ENCODE measurements at places on chromosomes 1 and 21. TPM values are rescaled to one million over a fixed set of nuclear protein-coding genes. Genes with fewer than 3 reads are reported as not detected.

Gene TNFRSF8
- 0.11 TPM for polyA plus RNA-seq

Gene PIAS3
- 79.5 TPM for polyA plus RNA-seq

Gene OLIG2
- polyA plus RNA-seq, result not detected

Gene COL24A1
- polyA plus RNA-seq, result 36.9 TPM

Gene GPR37L1
- polyA plus RNA-seq, result 0.14 TPM

Gene LDLRAD2
- 5.7 TPM for polyA plus RNA-seq

Gene LCE1E
- not detected for polyA plus RNA-seq

Gene ARMH1
- 6.3 TPM for polyA plus RNA-seq

Gene MAP10
- polyA plus RNA-seq, result 5.8 TPM

Gene FAM110D
- polyA plus RNA-seq, result 2.2 TPM

Gene SHE
- polyA plus RNA-seq, result 20.7 TPM

Gene NPHS2
- polyA plus RNA-seq, result 0.85 TPM

Gene EPHB2
- 16.2 TPM for polyA plus RNA-seq

Gene PRELP
- 2.1 TPM for polyA plus RNA-seq

Gene TPRG1L
- polyA plus RNA-seq, result 29.5 TPM

Gene CYP4Z1
- 0.10 TPM for polyA plus RNA-seq

Gene PADI2
- polyA plus RNA-seq, result 10.9 TPM

Gene SON
- 398 TPM for polyA plus RNA-seq

Gene FCRL4
- polyA plus RNA-seq, result not detected

Gene AKR7A3
- polyA plus RNA-seq, result 1.6 TPM

Gene RAD54L
- 8.6 TPM for polyA plus RNA-seq

Gene DCDC2B
- polyA plus RNA-seq, result 1.6 TPM

Gene LCE3E
- polyA plus RNA-seq, result not detected

Gene SERTAD4
- 4.1 TPM for polyA plus RNA-seq

Gene HTR6
- not detected for polyA plus RNA-seq

Gene DEPDC1
- polyA plus RNA-seq, result 11.0 TPM

Gene VWA5B1
- 0.98 TPM for polyA plus RNA-seq

Gene CRB1
- polyA plus RNA-seq, result 0.25 TPM

Gene PLA2G2F
- not detected for polyA plus RNA-seq

Gene ERO1B
- polyA plus RNA-seq, result 11.0 TPM
